ENCODE measurements at places on chromosomes 2 and 18.
A peak's percentile ranks its signal among the peaks of the same experiment; 100 is the strongest.

- no peak for DNase-seq
Observed at GRCh38 chr2:210971431-210971830, 415.0 kb downstream of the CPS1 start.

DNA sequence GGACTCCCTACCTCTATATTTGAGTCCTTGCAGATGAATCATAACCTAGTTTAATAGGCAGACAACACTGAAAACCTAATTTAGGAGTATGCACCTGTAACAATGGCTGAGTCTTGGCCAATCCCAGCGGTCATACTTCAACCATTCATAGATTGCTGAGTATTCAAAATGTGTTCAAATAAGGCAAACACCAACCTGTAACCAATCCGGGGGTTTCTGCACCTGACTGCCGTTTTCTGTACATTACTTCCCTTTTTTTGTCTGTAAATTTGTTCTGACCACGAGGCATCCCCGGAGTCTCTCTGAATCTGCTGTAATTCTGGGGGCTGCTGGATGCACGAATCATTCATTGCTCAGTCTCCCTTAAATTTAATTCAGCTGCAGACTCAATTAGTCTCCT lies 338.6 kb downstream of the STK39 start:
- no peak for DNase-seq

- no peak for DNase-seq
Observed at GRCh38 chr2:223737207-223737606, 100.2 kb downstream of the AP1S3 start.

DNA sequence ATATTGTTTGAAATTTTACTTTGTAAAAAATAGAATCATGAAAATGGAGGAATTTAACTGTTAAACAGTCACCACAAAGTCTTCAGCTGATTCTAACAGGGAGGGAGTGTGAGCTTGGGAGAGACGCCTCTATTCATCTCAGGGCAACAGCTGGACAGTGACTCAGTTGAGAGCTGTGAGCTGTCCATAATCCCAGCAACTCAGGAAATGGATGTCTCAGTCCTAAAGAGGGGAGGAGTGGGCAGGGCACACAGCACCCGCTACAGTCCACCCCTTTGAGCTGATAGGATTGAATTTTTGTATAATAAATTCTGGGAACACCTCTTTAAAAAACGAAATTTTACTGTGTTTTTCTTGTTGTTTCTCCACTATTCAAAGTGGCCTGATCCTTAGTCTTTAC lies 255.1 kb upstream of the THUMPD2 start:
- DNase-seq, result peak; percentile 48

DNA sequence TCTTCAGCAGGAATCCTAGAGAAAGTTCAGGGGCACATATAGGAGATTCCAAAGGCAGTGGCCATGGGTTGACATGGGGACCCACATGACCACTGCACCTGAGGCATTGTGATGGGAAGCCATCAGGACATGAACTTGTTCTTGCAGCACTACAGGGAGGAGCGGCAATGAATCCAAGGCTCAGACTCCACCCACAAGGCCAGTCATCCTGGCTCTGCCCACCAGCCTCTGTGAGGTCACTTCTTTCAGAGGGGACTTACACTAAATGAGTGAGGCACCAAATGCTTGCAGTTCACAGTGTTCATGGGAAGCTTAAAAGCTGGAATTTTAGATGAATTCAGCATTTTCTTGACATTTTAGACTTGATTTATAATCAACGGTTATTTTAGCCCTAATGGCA lies 254.2 kb downstream of the SETBP1 start:
- no peak for DNase-seq

GRCh38 chr18:3380384-3380961 lies 69.5 kb upstream of the TGIF1 start:
- no peak for DNase-seq

- DNase-seq, result no peak
Observed at GRCh38 chr18:46110406-46110805, 6.2 kb downstream of the HAUS1 start.

DNA sequence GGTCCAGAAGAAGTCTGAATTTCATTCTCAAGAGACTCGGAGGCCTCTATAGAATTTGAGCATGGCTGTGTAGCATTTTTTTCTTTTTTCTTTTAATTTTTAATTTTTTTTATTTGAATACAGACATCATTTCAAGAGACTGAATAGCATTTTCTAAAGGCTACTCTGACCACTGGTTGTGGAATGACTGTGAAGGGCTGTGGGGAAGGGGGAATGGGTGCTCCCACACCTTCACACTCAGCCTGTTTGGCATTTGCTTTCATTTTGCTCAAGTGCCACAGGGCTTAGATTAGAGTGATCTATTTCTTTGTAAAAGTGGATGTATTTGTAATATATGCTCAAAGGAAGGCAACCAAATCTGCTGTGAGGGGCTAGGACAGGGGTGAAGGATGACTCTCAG lies 142.0 kb upstream of the SPOPL start:
- no peak for DNase-seq

DNA sequence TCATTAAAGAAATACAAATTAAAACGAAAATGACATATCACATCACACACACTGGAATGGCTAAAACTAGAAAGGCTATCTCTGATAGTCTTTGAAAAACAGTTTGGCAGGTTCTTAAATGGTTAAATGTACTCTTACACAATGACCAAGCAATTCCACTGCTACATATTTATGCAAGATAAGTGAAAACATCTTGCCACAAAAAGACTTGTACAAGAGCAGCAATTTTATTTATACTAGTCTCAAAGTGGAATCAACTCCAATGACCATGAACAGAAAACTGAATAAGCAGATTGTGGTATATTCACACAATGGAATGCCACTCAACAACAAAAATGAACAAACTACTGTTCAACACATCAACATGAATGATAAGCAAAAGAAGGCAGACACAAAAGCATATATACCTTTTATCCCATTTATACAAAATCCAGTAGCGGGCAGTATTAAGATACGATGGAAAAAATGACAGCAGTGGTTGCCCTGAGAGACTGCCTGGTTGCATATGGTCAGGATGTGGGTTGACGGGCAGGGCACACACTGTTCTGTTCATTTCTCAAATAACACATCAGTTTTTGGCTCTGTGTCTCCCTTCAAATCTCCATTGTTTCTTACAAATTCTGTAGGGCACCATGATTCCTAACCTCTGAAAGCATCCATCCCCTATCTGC lies 25.4 kb downstream of the SP100 start:
- DNase-seq, result no peak

Measured in keratinocyte (primary cell).